Gastrocnemius medialis (tissue), 4 donors: ENCODE measurements at places on chromosomes 7 and 10.

DNA sequence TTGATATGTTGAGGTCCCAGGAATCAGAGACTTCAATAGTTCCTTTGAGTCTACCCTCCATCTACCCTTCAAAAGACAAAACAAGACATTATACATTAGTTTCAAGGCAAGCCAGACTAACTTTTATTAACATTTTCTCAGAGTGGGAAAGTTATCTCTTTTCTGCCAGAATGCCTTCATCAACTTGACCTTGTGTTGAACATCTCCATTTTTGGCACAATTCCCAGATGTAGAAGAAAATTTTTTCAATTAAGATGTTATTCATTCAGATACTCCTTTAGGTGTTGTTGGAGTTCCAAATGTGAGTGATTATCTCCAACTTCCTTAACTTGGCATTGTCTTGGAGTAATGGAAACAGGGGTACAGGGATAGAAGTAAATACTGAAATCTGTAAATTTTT, 59.1 kb downstream of the NRF1 start:
- no peak for DNase-seq
- no peaks in the 10 kb centered on the region for H3K27me3 ChIP-seq
- no peak overlapping the region for H3K4me3 ChIP-seq
- H3K27ac ChIP-seq: no peak overlapping the region
- H3K4me1 ChIP-seq: no peaks in the 10 kb centered on the region

DNA sequence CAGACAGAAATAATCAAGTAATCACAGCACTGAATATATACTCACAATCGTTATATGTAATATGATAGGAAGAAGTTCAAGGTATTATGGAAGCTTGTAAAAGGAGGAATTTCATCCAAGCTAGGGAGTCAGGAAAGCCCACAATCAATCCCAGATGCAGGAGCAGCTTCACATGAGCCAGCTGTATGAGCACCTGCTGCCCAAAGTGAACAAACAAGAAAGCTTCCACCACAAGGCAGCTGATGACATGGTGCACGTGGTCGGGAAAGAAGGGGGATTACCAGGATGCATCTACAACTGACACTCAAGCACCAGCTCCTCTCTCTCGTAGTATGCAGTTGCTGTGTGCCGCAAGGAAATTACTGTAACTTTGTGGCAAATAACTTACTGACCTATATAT, 225.2 kb downstream of the XPNPEP1 start:
- DNase-seq: no peak
- H3K4me1 ChIP-seq: no peaks in the 10 kb centered on the region
- no peak overlapping the region for H3K4me3 ChIP-seq
- H3K36me3 ChIP-seq: no peaks in the 10 kb centered on the region
- H3K27me3 ChIP-seq: no peaks in the 10 kb centered on the region
- no peak overlapping the region for H3K27ac ChIP-seq

DNA sequence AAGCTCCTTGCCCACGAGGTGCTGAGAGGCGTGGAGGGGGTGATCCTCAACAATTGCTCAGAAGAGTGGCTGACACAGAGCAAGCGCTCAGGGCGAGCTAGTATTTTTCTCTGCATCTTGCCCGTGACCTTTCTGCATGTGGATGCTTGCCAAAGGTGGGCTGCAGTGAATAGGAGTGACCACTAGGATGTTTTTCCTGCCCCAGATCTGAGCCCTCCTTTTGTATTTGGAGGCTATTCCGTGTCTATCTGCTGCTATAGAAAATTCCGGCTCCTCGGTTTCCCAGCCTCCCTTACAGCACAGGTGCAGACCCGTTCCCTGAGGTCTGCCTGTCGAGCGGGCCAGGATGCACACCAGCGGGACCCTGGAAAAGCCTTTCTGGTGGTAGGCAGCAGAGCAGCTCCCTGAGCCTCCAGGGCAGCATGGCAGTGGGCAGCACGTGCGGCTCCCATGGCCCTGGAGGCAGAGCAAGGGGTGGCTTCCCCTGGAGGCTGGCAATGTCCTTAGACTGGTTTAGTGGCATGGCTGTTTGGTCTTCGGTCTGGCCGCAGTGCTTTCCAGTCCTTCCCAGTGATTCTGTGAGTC, 145.1 kb upstream of the PCBD1 start:
- no peak overlapping the region for H3K4me3 ChIP-seq
- H3K36me3 ChIP-seq: no peaks in the 10 kb centered on the region
- no peaks in the 10 kb centered on the region for H3K27me3 ChIP-seq
- DNase-seq: no peak
- H3K4me1 ChIP-seq: peaks cover 4% of the 10 kb centered on the region
- no peak overlapping the region for H3K27ac ChIP-seq

DNA sequence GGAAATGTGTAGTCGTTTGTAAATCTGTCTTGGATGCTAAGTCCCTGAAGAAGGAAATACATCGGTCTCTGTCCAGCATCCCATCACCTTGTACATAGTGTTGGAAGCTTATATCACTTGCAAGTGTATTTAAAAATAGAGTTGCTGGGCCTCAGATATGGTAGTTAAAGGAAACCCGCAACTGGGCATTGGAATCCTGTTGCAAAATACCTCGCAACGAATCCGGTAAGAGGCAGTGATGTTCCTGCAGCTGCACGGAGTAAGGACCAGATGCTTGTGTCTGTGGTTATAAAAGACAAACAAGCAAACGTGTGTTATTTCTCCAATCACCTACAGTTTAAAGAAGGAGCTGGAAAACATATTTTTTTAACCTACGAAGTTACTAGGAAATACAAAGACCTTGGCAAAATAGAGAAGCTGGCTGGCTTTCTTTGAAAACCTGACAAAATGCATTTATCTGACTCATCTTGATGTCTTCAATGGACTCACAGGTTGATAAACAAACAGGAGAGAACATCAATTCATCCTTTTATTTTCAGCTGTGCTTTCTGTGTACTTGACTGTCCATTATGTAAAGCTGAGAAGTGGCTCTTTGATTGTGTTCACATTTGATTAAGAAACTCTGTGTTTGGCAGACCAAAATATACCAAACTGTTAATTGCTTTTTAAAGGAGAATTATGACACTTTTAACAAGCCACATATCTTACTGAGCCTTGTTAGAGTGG, 326.4 kb downstream of the SFMBT2 start:
- H3K27me3 ChIP-seq: no peaks in the 10 kb centered on the region
- no peak for DNase-seq

- H3K27ac ChIP-seq: no peak overlapping the region
- no peak overlapping the region for H3K4me3 ChIP-seq
- no peak for DNase-seq
- no peaks in the 10 kb centered on the region for H3K27me3 ChIP-seq
Observed at GRCh38 chr10:111439034-111439842, 362.4 kb downstream of the ADRA2A start.

GRCh38 chr7:124856299-124856888, 73.2 kb downstream of the POT1 start:
- no peaks in the 10 kb centered on the region for H3K4me1 ChIP-seq
- DNase-seq: no peak
- H3K27me3 ChIP-seq: no peaks in the 10 kb centered on the region
- H3K4me3 ChIP-seq: no peak overlapping the region

DNA sequence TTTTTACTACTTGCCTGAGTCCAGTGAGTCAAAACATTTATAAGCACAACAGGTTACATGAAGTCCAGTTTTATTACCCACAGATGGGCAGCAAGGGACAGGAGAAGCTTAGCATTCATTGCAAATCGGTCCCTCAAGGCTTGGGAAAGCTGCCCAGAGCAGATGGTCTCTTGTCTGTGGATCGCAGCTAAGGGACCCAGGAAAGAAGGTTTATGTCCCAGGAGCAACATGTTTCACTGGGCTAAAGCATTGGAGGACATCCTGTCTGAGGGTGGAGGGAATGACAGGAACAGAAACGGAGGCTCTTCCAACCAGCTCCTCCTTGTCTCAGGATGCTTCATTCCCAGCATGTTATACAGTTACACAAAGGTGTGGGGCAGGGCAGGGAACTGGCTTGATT, 39.3 kb downstream of the TRIM24 start:
- H3K36me3 ChIP-seq: no peaks in the 10 kb centered on the region
- no peak overlapping the region for H3K27ac ChIP-seq
- H3K4me1 ChIP-seq: peaks cover 17% of the 10 kb centered on the region
- H3K4me3 ChIP-seq: no peak overlapping the region
- DNase-seq: no peak

GRCh38 chr7:66162622-66163021, 42.5 kb upstream of the TPST1 start:
- DNase-seq: no peak
- no peaks in the 10 kb centered on the region for H3K27me3 ChIP-seq
